Esophagus muscularis mucosa (tissue), 4 donors: ENCODE measurements at places on chromosomes 5 and 9. TPM values are rescaled to one million over a fixed set of nuclear protein-coding genes. Genes with fewer than 3 reads are reported as not detected.
A peak's percentile ranks its signal among the peaks of the same experiment; 100 is the strongest.

DNA sequence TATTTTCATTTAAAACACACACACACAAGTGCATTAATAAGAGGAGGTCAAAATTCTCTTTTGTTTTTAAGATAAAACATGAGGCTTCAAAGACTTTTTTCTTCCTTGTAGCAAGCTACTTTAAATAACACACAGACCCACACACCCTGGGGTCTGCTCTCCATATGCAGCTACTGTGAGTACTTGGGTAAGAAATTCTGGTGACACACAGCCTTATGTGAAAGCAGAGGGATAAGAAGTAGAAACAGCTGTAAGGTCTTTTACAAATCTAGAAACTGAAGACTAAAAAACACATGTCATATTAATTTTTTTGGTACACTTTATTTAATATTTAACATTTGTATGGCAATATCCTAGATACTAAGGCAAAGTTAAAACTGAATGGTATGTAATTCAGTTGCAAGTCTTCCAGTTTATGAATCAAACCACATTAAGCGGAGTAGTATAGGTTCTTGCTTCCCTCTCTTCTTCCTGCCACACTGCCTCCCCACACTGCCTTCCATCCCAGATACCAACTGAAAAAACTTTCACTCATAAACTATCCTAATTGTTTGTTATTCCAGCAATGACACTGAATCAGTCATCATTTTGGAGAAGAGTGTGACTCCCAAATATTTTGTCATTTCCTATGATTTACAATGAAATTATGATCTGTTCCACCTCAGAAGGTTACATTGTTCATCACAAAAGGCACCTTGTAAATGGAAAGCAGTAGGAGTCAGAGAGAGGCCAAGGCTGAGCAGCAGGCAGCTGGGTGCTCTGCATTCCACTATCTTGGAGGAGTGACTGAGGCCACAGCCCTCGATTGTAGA, 92.0 kb downstream of the PLCXD3 start:
- H3K27ac ChIP-seq, result no peak overlapping the region
- no peak for DNase-seq

Gene REEP5
- total RNA-seq, result 60.2 TPM

Gene RNF183
- total RNA-seq, result not detected

DNA sequence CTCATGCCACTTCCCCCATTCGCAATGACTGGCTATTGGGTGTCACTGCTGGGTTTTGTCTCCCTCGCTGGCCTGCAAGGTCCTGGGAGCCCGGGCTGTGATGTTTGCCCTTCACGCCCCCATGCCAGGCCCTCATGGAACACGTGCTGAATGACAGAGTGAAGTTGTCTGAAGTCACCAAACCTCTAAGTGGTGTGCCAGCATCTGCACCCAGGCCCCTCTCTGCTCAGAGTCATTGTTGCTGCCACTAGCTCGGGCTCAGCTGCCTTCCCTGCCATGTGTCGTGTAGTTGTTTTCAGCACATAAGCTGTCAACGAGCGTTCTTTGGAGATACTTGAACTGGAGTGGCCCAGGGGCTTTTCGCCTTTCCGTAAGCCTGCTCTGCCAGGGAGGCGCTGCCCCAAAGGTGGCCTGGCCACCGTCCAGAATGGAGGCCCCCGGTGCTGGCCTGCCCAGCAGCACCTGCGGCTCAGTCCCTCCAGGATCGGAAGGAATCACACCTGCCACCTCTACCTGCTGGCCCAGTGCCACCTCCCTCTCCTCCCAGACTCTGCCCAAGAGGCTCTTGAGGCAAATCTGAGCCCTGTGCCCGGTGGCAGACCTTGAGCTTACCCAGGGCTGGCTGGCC, 250.1 kb downstream of the PBX3 start:
- H3K4me3 ChIP-seq, result no peak overlapping the region
- H3K27me3 ChIP-seq, result no peaks in the 10 kb centered on the region
- H3K4me1 ChIP-seq, result no peaks in the 10 kb centered on the region
- DNase-seq, result no peak
- H3K27ac ChIP-seq, result no peak overlapping the region

DNA sequence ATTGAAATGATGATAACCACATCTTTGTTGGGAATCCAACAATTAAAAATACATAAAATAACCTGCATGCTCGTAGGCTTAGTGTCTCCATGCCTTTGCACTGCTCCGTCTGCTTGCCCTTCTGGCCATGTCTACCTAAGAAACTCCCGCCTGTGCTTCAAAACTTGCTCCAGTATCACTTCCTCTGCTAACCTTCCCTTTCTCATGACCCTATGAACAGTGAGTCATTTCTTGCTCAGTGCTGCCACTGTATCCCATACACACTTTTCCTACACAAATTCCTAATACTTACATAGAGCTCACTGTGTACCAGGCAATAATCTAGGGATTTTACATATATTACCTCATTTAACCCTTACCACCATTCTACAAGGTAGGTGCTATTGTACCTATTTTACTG, 33.5 kb downstream of the TMEM245 start:
- no peak overlapping the region for H3K4me3 ChIP-seq
- peaks cover 69% of the 10 kb centered on the region for H3K36me3 ChIP-seq
- H3K4me1 ChIP-seq, result no peaks in the 10 kb centered on the region
- H3K27ac ChIP-seq, result no peak overlapping the region
- H3K27me3 ChIP-seq, result no peaks in the 10 kb centered on the region

Gene ITGA1
- total RNA-seq, result 232 TPM

Gene LCN6
- total RNA-seq, result 20.2 TPM

GRCh38 chr9:97311798-97312500, 4.5 kb downstream of the CCDC180 start:
- H3K4me3 ChIP-seq, result no peak overlapping the region
- H3K4me1 ChIP-seq, result no peaks in the 10 kb centered on the region
- peak; percentile 91 for DNase-seq
- H3K36me3 ChIP-seq, result peaks cover 3% of the 10 kb centered on the region
- no peak overlapping the region for H3K27ac ChIP-seq
- no peaks in the 10 kb centered on the region for H3K27me3 ChIP-seq

DNA sequence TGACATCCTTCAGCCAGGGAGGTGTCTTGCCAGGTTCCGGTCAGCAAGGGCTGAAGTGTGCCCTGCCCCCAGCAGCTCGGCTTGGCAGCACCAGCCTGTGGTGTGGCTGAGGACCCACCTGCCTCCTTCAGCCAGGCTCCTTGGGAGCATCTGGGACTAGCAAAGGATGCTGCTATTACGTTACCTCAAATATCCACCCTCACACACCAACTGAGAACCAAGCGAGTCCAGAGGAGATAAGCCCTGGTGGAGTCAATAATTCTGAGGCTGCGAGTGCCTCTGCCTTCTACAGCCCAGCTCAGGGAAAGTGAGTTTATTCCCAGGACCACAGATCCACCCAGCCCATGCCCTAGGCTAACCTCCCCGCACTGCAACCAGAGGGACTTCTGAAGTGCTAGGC, 57.1 kb upstream of the FSTL4 start:
- no peaks in the 10 kb centered on the region for H3K4me1 ChIP-seq
- H3K36me3 ChIP-seq, result no peaks in the 10 kb centered on the region
- no peak overlapping the region for H3K27ac ChIP-seq

- no peak overlapping the region for H3K27ac ChIP-seq
- no peaks in the 10 kb centered on the region for H3K4me1 ChIP-seq
- no peaks in the 10 kb centered on the region for H3K27me3 ChIP-seq
- DNase-seq, result no peak
- H3K36me3 ChIP-seq, result no peaks in the 10 kb centered on the region
Observed at GRCh38 chr5:39360471-39361111, 3.7 kb downstream of the C9 start.

Gene AQP3
- total RNA-seq, result 4.5 TPM

GRCh38 chr9:98994172-98995058, 50.7 kb downstream of the COL15A1 start:
- DNase-seq, result no peak
- H3K27ac ChIP-seq, result peak overlapping the region; percentile 80
- H3K27me3 ChIP-seq, result no peaks in the 10 kb centered on the region
- peaks cover 79% of the 10 kb centered on the region for H3K4me1 ChIP-seq
- no peaks in the 10 kb centered on the region for H3K36me3 ChIP-seq
- no peak overlapping the region for H3K4me3 ChIP-seq

GRCh38 chr5:32229586-32229985, 55.5 kb upstream of the GOLPH3 start:
- H3K27ac ChIP-seq, result no peak overlapping the region
- no peak for DNase-seq
- H3K27me3 ChIP-seq, result no peaks in the 10 kb centered on the region
- H3K4me3 ChIP-seq, result no peak overlapping the region
- peaks cover 53% of the 10 kb centered on the region for H3K4me1 ChIP-seq

DNA sequence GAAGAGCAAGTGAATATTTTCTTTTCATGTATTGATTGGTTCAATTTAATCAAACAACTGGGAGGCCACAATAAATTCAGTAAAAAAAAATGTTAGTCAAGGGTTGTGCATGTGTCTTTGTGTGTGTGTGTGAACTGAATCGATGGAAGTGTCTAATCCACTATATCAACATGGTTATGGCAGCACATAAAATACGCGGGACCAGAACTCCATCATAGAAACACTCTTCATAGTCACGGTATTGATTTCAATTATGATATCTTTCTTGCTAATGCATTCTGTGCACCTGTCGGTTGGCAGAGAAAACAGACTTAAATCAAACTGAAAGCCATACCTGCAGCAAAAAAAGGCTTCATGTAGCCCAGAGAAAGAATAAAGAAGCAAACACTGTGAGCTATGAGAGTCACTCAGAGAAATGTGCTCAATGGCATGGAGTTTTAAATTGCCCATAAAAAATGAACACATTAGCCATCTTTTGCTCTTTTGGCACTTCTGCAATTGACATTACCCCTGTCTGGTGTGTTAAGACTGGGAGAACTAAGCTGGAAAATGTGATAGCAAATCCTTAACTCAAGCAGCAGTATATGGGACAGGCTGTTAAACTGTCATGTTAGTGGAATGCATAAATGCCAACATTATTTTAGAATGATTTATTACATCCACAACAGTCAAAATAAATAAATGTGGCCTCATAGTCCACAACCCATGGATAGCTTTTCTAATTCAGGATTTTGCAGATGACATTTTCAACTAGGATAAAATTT, 642.4 kb upstream of the C9orf72 start:
- H3K4me1 ChIP-seq, result peaks cover 8% of the 10 kb centered on the region
- H3K27me3 ChIP-seq, result no peaks in the 10 kb centered on the region
- no peak overlapping the region for H3K4me3 ChIP-seq
- no peaks in the 10 kb centered on the region for H3K36me3 ChIP-seq
- no peak for DNase-seq

Gene PDZD2
- total RNA-seq, result 15.0 TPM

- H3K36me3 ChIP-seq, result no peaks in the 10 kb centered on the region
- H3K27me3 ChIP-seq, result no peaks in the 10 kb centered on the region
- H3K4me1 ChIP-seq, result peaks cover 6% of the 10 kb centered on the region
- H3K4me3 ChIP-seq, result no peak overlapping the region
Observed at GRCh38 chr5:171675511-171675910, 110.1 kb upstream of the SMIM23 start.

GRCh38 chr5:62937661-62938558, 359.3 kb downstream of the LRRC70 start:
- no peak overlapping the region for H3K27ac ChIP-seq
- DNase-seq, result no peak
- no peak overlapping the region for H3K4me3 ChIP-seq
- no peaks in the 10 kb centered on the region for H3K27me3 ChIP-seq
- no peaks in the 10 kb centered on the region for H3K4me1 ChIP-seq
- H3K36me3 ChIP-seq, result no peaks in the 10 kb centered on the region

DNA sequence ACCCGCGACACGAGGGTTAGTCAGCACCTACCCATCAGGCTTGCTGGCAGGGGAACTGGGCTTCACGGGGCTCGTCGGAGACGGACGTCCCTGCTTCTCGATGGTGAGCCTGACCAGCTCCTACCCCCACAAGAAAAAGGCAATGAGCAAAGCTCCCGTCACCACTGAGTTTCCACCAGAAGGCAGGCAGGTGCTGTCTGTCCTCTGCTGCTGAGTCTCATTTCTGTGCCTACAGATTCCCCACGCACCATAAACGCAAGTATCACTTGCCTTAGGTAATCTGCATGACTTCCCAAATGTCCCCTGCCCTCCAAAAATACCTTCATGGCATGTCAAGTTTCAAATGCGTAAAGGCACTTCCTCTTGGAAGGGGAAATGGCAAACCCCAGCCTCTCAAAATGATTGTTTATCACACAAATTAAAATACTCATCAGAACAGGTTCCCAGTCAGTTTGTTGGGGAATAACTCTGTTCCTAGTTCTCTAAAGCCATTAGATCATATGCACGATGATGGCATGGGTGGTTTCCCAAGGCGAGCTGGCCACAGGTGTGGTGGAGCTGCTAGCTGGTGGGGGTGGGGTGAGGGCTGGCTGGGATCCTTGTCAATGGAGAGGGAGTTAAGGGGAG, 85.0 kb downstream of the PRRT1B start:
- no peak overlapping the region for H3K27ac ChIP-seq
- peaks cover 16% of the 10 kb centered on the region for H3K36me3 ChIP-seq
- no peak for DNase-seq
- H3K27me3 ChIP-seq, result no peaks in the 10 kb centered on the region

GRCh38 chr9:134135343-134136117, at the start of gene WDR5:
WDR5 (plus strand) TSS chr9:134136082; CDS start chr9:134139878, 3,796 bp downstream.
- DNase-seq, result peak; percentile 95
- H3K4me1 ChIP-seq, result peaks cover 68% of the 10 kb centered on the region
- peak within 1 kb of the TSS; percentile 96 for H3K27ac ChIP-seq
- peak within 1 kb of the TSS; percentile 95 for H3K4me3 ChIP-seq
- no peaks in the 10 kb centered on the region for H3K27me3 ChIP-seq

Gene NIM1K
- total RNA-seq, result 2.3 TPM

DNA sequence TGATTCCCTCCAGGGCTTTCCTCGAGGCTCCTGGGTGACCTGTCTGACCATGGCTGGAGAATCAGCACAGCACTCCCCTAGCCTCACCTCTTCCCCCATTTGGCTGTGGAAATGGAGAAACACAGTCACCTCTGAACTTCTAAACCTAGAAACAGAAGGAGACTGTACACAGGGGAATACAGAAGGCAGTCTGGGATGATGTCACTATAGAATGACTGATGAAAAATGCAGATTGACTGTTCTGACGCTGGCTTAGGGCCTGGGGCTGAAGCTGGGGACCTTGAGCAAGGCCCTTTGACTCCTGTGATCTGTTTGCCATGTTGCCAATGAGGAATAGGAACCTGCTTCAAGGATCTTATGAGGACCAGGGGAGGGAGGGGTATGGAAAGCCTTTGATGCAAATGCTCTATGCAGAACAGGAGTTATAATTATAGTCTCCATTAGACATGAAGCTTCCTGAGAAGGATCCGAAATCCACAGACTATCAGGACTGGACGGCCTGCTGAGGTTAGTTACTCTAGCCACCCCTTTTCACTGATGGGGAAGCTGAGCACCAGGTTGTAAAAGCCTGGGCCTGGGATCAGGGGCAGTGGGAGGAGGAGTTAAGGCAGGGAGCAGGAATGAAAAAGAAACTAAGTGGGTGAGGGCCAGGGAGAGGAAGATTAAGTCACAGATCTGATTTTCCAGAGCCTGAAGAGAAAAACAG, 24.4 kb upstream of the ANXA6 start:
- peak; percentile 64 for DNase-seq
- no peaks in the 10 kb centered on the region for H3K27me3 ChIP-seq
- H3K36me3 ChIP-seq, result peaks cover 46% of the 10 kb centered on the region
- H3K27ac ChIP-seq, result no peak overlapping the region
- H3K4me1 ChIP-seq, result no peaks in the 10 kb centered on the region

GRCh38 chr5:93101661-93102060, 479.4 kb downstream of the NR2F1-AS1 start:
- H3K27ac ChIP-seq, result no peak overlapping the region
- H3K4me3 ChIP-seq, result no peak overlapping the region
- no peaks in the 10 kb centered on the region for H3K36me3 ChIP-seq
- no peaks in the 10 kb centered on the region for H3K4me1 ChIP-seq
- H3K27me3 ChIP-seq, result no peaks in the 10 kb centered on the region
- no peak for DNase-seq

- no peak overlapping the region for H3K27ac ChIP-seq
- no peak for DNase-seq
- H3K4me1 ChIP-seq, result peaks cover 9% of the 10 kb centered on the region
- no peaks in the 10 kb centered on the region for H3K36me3 ChIP-seq
- H3K27me3 ChIP-seq, result peaks cover 56% of the 10 kb centered on the region
Observed at GRCh38 chr5:10990634-10991033, 229.6 kb upstream of the DAP start.

Gene ADAMTS6
- total RNA-seq, result 2.5 TPM
